Skeletal muscle cell (primary cell): ENCODE measurements at places on chromosomes 2 and 18.
A peak's percentile ranks its signal among the peaks of the same experiment; 100 is the strongest.

DNA sequence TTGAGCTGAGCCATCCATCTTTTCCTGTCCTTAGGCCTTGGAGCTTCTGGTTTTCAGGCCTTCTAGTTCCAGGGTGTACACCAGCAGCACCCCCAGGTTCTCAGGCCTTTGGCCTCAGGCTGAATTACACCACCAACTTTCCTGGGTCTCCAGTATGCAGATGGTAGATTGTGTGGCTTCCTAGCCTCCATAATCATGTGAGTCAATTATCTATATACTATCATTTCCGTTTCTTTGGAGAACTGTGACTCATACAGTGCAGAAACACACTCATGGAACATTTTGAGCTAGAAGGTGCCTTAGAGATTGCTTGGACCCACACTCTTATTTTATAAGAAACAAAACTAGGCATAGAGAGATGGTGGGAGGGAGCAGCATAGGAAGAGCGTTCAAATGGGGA is 167.4 kb downstream of the NCK2 start:
- DNase-seq, result no peak

DNA sequence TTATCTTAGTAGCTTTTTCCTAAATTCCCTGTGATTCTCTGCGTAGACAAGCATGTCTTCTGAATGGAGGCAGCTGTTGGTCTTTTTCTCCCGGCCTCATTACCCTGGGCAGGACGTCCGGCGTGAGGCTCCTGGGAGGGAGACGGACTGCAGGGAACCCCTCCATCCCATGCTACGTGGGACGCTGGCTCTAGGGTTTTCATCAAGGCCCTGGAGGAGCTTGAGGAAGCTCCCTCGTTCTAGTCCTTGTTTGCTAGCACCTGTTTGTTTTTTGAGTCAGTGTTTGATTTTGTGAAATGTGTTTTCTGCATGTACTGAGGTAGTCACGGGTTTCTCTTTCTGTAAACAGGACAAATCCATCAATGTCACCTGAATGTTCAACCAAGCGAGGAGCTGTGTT is 99.3 kb upstream of the TMEM18 start:
- no peak for DNase-seq

DNA sequence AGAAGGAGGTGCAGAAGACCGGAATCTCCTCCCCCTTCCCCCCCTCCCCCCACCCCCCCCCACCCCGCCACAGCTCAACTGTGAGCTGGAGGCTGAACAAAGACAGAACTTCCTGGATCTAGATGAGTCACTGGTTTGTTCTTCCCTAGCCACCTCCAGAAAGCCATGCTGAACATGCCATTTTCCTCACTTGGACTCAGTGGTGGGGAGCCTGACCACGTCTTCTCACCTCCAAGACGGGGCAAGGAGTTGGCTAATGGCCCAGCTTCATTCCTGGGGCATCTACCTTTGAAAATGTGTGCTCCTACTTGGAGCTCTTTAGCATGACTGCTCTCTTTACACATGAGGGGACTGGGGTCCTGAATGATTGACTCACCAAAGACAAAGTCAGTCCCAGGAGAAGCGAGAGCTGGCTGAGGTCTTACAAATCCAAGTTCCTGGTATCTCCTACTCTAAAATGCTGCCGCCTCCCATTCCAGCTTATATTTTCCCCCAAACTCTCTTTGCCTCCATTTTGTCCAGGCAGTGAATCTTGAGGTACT is 22.6 kb upstream of the FZD5 start:
- DNase-seq, result peak; percentile 26

GRCh38 chr18:48780201-48780912 is 170.4 kb downstream of the SMAD7 start:
- DNase-seq, result no peak

DNA sequence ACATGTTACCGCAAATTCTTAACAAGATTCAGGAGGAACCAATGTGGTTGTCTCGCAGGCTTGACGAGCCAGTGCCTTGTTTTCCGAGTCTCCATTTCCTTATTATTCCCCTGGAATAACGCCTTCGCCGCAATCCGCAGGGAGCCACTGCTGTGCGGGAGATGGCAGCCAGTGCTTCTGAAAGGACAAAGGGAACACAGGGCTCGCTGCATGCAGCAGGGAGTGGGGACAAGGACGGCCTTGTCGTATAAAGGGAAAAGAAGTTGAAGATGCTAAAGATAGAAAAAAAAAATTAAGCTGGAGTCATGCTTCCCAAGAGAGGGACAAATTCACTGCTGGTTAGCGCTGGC is 221.4 kb downstream of the NDUFA10 start:
- DNase-seq, result no peak

DNA sequence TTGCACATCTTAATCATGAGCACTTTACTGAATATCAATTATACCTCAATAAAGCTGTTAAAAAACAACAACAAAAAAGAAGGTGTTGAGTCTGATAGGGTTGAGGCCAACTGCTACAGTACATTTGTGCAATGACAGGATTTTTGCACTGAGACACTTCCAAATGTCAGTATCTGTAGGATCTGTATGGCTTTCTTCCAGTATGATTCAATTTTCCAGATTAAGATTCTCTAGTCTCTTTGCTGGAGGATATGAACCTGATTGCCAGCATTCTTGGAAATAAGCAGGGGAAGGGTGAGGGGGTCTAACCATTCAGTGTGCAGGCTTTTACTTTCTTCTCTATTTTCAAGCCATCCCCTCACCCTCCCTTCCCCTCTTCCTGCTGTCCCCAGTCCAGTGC is 85.1 kb downstream of the SEMA4F start:
- no peak for DNase-seq

DNA sequence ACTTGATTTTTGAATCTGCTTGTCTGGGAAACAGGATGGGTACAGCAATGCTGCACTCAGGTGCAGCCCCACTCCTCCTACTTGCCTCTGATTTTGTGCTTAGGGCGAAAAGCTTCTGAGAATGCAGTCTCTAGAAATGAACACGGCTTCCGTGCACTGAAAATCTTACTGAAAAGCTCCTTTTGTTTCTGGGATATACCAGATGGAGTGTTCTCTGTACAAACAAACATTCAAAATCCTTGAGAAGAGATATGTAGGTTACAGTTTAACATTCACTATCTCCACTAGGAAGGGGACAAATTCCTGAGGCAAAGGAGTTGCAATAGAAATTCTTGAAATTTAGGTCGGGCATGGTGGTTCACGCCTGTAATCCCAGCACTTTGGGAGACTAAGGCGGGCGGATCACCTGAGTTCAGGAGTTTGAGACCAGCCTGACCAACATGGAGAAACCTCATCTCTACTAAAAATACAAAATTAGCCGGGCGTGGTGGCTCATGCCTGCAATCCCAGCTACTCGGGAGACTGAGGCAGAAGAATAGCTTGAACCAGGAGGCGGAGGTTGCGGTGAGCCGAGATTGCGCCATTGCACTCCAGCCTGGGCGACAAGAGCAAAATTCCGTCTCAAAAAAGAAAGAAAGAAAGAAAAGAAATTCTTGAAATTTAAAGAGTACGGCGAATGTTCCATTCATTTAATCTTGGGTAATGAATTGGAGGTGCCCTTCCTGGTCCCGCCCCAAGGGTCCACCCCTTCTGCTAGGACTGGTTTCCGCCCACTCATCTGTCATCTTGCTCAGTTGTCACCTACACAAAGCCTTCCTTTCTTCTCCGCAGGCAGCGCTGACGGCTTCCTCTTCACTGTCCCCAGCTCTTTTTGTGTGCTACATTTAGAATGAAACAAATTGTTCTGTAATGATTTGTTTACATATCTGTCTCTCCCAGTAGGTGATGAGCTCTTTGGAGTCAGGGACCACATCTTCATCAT is 92.4 kb downstream of the SOCS6 start:
- no peak for DNase-seq

DNA sequence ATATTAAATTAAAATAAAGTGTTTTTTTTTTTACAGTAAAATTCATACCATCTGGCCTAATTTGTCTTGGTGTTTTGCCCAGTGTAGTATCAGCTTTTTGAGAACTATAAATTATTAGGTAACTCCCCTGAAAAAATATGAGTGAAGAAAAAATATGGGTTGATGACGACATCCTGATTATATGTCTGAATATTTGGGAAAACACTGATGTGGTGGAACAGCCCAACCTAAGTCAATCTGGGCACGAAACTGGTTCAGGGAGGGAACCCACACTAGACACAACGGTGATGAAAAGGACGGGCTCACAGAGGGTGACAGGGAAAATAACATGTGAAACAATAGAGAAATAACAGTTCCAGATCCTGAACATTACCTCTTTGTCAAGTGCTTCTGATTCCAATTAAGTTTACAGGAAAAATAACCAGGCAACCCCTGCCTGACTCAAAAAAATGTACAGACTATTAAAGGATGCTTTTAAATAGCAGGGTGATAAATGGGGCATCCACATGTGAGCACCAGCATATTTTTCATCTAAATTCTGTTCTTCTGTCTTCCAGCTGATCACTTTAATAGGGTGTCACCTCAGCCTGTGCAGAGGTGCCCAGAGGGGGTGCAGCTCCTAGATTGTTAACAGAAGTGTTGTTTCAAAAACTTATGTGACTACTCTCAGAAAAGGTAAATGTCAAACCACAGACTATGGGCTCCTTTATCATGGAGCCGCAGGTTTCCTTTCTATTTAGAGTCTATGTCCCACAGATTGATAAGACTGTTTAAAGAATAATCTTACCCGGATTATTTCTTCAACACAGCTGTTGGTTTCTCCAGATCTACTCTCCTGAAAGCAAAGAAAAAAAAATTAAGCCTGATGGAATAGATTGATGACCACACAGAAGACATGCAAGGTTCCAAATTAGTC is 305.4 kb downstream of the AFF3 start:
- no peak for DNase-seq

GRCh38 chr2:5977477-5977876 is 285.3 kb downstream of the SOX11 start:
- DNase-seq, result no peak

- DNase-seq, result no peak
Measured at GRCh38 chr2:3115301-3116042, 262.1 kb downstream of the EIPR1 start.

DNA sequence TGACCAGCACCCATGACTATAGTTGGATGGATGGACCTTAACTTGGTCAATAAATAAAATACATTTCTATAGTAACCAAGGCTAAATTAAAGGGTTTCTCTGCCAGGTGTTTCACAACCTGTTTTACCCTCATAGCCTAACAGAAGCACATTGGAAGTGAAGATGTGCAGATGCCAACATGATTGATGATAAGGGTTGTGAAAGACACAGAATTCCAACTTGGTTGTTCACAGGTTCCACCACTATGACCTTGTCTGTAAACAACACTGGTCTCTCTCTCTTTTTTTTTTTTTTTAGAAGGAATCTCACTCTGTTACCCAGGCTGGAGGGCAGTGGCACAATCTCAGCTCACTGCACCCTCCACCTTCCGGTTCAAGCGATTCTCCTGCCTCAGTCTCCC is 37.5 kb upstream of the PTH2R start:
- no peak for DNase-seq

DNA sequence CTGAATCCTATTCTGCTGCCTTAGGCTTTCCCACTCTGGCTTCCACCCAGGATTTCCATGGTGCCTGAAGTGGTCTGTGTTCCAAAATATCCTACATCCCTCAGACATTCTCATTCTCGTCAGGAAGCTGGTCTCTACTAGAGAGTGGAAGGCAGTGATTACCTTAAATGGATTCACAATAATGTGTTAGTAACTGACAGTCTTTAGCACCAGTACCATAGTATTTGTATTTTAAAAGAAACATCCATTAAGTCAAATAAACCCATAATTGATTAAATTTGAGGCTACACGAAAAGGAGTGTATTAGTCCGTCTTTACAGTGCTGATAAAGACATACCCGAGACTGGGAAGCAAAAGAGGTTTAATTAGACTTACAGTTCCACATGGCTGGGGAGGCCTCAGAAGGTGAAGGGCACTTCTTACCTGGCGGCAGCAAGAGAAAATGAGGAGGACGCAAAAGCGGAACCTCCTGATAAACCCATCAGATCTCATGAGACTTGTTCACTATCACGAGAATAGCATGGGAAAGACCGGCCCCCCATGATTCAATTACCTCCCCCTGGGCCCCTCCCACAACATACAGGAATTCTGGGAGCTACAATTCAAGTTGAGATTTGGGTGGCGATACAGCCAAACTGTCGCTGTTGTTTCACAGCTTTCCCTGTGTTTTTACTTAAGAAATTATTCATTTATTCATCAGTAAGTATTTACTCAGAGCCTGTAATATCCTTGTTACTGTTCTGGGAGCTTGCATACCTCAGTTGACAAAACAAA is 306.5 kb downstream of the STK39 start:
- no peak for DNase-seq

DNA sequence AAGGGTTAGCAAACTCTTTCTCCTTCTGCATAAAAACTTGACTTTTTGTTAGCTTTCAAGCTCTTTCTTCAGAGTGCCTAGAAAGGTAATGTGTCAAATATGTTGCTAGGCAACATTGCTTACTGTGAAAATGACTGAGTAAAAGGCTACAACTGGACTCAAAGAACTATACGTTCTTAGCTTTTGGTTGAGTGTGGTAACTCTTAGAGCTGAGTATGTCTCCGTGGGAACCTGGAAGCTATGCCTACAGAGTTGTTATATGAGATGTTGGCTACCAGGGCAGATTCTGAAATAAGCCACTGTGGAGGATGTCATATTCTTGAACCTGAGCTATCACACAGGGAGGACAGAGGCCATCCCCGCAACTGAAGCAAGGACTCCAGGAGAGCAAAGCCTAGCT is 105.5 kb downstream of the ARL6IP6 start:
- DNase-seq, result no peak

- no peak for DNase-seq
Measured at GRCh38 chr2:178202927-178203326, 8.6 kb downstream of the OSBPL6 start.

DNA sequence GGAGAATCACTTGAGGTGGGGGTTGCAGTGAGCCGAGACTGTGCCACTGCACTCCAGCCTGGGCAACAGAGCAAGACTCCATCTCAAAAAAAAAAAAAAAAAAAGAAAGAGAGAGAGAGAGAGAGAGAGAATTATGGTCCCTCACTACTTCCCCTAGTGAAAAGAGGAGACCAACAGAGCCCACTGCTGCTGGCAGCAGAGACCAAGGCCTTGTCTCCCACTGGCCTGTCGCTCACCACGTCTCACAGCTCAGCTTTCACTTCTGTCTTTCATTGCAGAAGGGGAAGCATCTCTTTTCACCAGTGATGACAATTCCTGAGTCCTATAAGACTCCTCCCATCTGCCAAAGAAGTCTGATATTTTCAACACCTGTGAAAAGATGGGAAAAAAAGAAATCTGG is 81.3 kb downstream of the CLHC1 start:
- DNase-seq, result no peak

GRCh38 chr2:44778671-44779476 is 162.6 kb upstream of the SIX3 start:
- DNase-seq, result no peak

DNA sequence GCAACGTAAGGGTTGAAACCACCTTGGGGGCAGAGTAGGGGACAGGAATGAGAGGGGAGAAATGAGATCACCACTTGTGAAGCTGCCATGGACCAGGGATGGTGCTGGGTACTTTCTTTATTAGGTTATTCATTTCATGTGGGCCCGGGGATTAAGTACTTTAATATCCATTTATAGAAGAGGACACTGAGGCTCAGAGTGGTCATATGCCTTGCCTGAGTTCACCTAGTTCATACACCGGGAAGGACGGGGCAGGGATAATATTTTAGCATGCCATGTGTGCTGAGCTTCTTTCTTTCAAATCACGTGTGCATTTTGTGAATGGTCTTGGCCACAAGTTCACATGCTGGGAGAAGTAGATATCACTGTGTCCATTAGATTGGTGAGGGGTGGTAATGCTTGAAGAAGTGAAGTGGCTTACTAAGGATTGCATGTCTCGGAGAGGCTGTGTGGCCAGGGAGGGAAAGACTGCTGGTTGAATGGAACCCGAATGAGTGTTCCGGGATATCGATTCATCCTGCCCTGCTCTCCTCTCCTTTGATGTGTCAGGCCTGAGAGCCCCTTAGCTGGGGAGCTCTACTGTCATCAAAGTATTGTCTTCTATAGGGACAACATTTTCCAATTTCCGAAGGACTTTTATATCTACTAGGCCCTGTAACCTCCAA is 187.1 kb downstream of the MYCN start:
- DNase-seq, result no peak
